Stimulated activated CD4-positive, alpha-beta T cell treated with anti-CD3 and anti-CD28 coated beads, Interleukin-1b, Interleukin-23, amount 100 ng/mL, for 48 hours (primary cell): ENCODE measurements at places on chromosomes 4 and X.

DNA sequence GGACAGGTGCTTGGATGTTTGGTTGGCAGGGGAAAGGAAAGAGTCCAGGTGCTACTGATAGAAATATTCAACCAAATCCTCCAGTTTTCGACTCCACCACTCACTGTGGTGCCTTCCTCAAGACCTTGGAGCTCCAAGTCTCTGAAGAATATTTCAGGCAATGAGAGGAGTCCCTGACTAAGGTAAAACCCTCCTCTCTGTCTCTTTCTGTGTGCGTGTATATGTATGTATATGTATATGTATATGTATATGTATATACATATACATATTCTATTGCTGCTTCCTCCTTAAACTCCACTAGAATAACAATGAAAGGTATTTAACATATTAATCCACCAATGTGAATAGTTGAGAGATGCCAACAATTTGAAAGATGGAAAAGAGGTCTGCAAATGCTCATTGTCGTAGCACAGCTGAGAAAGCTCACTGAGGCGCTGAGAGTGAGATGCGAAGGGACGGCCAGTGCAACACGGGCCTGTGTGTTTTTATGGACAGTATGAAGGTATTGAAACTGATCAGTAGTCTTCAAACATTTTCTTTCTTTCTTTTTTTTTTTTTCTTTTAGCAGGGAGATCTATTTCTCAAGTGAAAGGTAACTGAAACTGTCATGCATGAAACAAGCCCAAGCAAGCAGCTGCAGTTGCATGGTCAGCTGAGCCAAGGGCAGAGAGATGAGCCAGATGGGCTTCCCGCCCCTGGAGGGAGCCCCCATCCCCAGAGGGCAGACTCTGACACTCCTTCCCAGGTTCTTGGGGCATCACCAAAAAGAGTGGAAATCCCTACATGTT is 41.1 kb upstream of the HS3ST1 start:
- no peak for DNase-seq

- DNase-seq: no peak
Observed at GRCh38 chr4:163195247-163195765, 28.6 kb upstream of the NAF1 start.

- DNase-seq: no peak
Observed at GRCh38 chr4:44326741-44327140, 121.9 kb downstream of the KCTD8 start.

- DNase-seq: no peak
Observed at GRCh38 chr4:122524176-122524575, 67.7 kb upstream of the IL2 start.

GRCh38 chrX:17613979-17614588 is 123.2 kb upstream of the SCML1 start:
- no peak for DNase-seq

GRCh38 chr4:182914357-182914756 is 2.8 kb downstream of the DCTD start:
- no peak for DNase-seq

GRCh38 chr4:146654687-146655520 is 16.2 kb downstream of the POU4F2 start:
- DNase-seq: no peak

DNA sequence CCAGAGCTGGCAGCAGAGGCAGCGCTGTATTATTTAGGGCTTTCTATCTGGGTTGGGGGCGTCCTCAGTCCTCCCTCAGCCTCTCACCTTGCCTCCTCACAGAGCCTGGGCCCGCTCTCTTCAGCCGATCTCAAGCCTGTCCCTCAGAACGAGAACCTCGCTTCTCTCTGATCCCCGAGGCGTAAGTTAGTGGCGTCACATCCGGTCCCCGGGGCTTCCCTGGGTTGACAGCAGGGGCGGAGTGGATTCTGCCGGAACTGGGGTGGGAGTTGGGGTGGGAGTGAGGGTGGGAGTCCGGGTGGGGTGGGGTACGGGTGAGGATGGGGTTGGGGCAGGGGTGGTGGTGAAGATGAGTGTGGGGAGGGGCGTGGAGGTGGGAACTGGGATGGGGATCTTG is at the start of gene MAGEA10:
TSS of gene MAGEA10 (minus strand) at position 190 of the 397 bp plus-strand sequence. CDS start 2,957 bp downstream, outside the sequence.
- DNase-seq: no peak

DNA sequence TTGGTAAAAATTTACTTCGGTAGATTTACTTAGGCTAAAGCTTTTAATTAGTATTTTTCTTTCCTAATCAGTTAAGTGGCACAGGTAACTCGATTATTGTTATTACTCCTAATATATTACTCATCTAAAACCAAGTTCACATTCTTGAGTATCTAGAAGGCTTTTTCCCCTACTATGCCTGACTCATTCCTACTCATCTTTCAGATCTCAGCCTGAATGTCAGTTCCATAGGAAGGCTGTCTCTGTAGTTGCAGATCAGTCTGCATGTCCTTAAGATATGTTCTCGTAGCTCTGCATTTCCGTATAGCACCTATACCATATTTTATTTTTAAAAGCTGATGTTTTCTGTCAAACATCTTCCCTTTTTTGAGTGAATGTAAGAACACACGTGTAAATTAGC is 5.9 kb upstream of the FAM184B start:
- no peak for DNase-seq

DNA sequence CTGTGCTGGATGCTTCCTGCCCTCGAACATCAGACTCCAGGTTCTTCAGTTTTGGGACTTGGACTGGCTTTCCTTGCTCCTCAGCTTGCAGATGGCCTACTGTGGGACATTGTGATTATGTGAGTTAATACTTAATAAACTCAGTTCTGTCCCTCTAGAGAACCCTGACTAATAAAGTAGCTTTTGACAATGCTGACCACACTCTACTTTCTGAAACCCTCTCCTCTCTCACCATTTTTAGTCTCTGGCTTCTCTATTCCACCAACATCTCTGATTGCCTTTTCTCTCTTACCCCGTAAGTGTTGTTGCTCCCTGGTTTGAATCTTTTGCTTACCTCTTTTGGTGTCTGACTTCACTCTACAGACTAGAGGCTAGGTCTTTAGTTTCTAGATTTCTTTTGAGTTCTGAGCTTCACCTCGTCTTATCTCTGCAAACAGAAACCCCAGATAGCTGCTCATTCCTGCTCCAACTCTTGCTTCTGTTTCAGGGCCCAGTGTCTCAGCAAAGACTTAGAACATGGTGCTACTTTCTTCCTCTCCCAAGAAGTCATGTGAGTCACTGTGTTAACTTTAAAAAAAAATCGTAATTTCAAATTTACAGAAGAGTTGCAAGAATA is 11.4 kb downstream of the TMSB4X start:
- no peak for DNase-seq

DNA sequence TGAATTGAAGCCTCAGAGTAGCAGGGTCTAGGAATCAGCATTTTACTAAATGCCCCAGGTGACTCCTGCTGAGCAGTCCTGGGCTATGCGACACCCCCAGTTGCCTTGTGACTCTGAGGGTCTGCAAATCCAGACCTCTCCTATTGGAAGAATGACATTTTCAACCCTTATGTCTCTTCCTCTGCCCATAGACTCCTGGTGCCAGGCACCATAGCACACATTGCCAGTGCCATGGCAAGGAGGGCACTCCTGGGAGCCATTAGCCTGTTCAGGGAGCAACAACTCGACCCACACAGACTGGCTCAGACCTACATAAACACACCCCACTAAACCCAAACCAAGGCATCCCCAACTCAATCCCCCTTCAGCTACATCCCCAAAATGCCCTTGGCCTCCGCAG is 3.7 kb upstream of the JAKMIP1 start:
- no peak for DNase-seq

- DNase-seq: no peak
Observed at GRCh38 chrX:23228454-23228853, 106.2 kb upstream of the PTCHD1 start.

DNA sequence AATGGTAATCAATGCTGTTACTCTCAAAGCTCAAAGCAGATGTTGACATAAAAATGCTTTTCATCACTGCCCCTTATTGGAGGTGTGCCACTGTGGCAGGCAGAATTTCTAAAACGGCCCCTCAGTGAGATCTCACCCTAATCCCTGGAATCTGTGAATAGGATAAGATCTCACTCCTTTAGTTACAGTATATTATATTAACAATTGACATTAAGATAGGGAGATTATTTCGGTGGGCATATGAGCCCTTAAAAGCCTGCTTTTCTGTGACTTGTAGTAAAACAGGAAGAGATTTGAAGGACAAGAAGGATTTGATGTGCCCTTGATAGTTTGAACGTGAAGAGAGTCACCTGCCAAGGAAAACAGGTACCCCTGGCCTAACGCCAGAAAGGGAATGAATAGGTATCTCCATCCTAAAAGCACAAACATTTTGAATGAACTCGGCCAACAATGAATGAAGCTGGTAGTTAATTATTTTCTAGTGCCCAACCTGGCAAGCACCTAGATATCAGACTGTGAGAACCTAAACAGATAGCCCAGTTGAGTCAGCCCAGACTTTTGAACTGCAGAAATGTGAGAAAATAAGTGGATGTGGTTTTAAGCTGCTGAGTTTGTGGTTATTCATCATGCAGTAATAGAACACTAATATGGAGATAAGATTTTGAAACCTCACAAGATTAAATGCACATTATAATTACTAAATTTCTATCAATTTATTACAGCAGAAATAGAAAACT is 881.6 kb downstream of the PCDH18 start:
- no peak for DNase-seq

GRCh38 chrX:9923357-9923756 is 43.8 kb upstream of the CLDN34 start:
- DNase-seq: no peak

DNA sequence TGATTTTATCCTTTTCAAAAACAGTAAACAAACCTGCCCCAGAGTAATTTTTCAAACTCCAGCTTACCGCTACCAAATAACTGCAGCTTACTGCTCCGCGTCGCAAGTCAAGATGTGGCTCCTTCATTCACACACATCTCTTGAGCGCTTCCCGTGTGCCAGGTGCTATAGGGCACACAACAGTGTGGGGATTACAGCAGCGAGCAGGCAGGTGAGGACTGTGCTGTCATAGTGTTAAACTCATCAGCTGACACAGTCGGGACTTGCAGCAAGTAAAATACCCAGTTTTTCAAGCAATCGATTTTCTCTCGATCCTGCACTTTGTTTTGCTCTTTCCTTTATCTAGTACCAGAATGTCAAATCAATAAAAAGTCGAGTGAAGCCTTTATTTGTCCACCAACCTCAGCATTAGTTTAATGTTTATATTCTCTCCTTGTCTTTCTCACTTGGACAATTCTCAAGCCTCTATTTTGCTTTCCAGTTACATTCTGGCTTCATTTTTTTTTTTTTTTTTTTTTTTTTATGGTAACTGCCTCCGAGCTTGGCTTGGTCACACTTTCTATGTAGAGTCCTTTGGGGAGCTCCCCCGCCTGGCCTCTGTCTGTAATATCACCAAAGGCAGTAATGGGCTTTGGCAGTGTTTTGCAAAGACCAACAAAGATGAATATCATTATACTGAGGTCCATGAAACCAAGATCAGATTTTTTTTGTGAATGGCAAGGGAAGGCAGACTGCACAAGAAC is 8.3 kb upstream of the ASB5 start:
- no peak for DNase-seq

DNA sequence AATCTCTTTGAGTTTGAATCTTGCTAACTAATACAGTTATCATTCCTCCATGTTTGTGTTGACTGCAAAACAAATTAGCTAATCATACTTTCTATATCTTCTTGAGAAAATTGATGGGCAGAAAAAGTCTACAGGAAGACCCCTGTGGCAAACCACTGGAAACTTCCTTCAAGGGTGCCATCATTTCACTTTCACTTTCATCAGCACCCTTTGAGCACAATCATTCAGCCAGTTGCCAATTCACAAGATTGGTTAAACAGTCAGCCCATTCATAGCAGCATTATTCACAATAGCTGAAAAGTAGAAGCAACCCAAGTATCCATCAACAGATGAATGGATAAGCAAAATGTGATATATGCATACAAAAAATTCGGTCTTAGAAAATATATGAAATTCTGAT is 101.5 kb downstream of the CCDC160 start:
- DNase-seq: no peak

GRCh38 chrX:46444011-46444410 is 101.2 kb downstream of the ZNF674 start:
- peak; percentile 3 for DNase-seq

DNA sequence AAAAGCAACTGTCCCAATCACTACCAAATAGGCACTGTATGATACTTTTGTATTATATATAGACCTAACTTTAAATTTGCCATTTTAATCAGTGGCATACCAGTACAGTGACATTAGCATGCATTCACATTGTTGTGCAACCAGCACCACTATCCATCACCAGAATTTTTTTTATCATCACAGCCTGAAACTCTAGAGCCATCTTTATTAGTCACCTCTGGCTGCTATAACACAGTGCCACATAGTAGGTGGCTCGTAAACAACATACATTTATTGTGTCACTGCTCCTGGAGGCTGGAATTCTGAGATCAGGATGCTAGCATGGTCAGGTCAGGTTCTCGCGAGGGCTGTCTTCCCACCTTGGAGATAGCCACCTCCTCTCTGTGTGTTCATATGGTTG is 188.4 kb upstream of the GALNT7 start:
- no peak for DNase-seq

DNA sequence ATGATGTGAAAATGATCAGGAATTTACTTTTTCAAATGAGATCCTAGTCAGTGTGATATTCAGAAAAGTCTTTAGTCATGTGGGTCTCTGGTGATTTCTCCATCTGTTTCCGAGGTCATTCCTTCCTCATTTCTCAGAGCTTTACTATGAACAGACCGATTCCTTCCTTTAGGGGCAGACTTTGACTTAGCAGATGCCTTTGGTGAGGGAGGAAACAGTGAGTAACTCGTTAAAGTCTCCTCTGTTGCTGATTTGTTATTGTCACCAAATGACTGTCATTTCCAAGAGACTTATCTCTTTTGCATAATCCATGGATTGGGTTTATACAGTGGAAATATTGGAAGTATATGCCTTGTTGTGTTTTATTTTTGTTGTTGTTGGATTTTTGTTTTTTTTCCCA is 76.2 kb upstream of the CD99 start:
- no peak for DNase-seq

DNA sequence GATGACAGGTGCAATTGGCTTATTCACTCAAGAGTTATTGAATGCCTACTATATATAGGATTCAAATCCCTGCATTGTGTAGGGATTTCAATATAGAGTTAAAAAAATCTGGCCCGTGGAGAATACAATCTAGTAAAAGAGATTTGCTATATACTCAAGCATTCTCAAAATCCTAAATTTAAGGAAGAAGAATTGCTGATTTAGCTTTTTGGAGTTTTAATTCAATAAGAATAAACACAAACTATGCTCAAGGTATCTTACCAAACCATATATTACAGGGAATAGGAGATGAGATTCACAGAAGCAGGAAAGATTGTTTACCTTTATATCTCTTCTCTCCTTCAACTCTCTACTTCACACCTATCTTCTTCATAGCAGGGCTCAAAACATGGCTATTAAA is 476.8 kb downstream of the PACRGL start:
- DNase-seq: no peak

GRCh38 chr4:118033148-118034052 is 886 bp upstream of the NDST3 start:
- DNase-seq: no peak

GRCh38 chrX:15437724-15438123 is 53.5 kb upstream of the VEGFD start:
- no peak for DNase-seq

DNA sequence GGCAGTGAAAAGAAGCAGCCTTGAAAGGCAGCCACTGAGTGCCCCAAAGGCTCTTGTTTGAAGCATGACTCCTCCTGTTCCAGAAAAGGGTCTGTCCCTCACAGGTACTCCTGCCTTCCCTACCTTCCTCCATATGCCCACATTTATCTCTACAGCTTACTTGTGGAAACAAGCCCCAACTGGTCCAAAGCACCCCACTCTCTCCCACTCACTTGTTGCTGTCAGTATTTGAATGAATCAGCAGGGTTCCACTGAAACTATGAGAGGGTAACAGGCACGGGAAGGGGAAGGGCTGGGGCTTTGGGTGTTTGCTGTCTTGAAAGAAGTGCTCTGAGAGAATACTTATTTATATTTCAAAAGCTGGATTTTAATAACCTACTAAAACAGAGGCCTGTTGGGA is 34.9 kb downstream of the GPR143 start:
- DNase-seq: no peak
